GM04504 (cell line): ENCODE measurements at places on chromosomes 3 and 15.

DNA sequence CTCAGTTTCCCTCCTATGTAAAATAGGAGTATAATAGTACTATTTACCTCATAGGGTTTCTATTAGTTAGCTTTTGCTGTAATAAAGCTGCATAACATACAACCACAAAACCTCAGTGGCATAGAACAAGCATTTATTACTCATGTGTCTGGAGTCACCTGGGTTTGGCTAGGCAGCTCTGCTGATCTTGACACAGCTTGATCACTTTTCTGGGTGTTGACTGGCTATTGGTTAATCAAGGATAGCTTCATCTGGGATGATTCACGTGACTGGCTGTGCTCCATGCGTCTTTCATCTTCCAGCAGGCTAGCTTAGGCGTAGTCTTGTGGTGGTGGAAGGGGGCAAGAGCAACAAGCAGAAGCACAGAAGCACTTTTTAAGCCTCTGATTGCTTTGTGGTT is 112.6 kb downstream of the SQOR start:
- no peak for DNase-seq

DNA sequence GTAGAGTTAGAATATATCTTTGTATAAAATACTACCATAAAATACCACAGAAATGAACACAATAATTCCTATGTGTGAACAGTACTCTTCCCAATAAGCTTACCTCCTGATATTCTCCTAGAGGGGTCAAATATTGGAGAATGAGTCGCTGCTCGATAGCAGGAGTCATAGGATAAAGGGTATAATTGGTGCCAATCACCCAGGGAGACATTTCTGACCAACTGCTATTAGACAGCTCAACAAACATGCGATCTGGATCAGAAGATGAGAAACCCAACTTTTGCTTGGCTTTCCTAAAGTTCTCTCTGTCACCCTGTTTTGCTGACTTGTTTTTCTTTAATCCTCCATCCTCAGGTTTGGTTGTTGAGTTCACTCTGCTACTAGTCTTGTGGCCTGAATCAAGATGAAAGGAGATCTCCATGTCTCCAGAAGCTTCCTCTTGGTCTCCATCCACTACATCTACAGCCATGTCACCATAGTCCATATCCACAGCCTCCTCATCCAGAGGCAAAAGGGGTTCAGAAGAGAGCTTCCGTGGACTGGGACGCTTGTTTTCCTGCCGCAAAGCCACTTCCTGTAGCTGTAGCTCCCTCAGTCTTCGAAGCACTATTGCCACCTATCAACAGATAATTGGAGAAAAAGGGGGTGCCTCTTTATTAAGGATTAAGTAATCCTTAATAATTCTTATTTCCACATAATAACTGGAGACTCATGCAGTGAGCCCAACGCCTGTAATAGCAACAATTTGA is 50.4 kb downstream of the RBM15B start:
- DNase-seq: no peak

DNA sequence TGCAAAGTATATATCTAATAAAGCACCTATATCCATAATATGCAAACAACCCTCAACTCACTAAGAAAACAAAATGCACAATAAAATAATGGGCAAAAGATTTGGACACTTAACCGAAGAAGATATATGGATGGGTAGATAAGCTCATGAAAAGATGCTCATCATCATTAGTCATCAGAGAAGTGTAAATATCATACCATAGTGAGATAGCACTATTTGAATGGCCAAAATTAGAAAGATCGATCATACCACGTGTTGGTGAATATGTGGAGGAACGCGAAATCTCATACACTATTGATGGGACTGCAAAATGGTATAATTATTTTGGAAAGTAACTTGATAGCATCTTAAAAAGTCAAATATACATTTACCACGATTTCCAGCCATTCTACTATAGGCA is 40.5 kb downstream of the PLS1 start:
- DNase-seq: no peak

GRCh38 chr3:102161384-102162006 is 273.3 kb upstream of the ZPLD1 start:
- no peak for DNase-seq

DNA sequence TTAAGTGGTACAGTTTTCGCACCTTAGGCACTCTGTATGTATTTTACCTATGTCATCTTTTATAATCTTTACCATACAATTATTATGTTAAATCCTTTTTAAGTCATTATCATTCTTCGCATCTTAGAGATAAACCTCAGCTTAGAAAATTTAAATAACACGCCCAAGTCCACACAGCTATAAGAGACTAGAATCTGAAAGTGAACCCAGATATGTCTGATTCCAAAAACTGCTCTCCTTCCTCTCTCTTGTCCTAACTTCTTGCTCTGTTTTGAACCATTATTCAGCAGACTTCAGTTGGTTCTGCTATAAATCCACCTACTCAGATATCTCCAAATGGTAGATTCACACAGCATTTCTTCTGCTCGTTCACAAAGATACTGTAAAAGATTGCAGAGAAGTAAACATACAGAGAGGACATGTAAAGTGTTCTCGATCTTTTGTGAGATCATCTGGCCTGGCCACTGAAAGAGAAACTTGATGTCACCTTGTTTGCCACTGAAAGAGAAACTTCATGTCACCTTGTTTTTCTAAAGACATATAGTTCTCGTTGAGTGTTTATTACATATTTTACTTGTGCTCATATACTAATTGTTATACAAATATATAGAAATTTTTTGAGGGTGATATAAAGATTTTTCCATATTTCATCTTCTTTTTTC is 533.2 kb downstream of the GRM7 start:
- no peak for DNase-seq

- peak; percentile 12 for DNase-seq
These were observed 3.6 kb upstream of the CLDN16 start for GRCh38 chr3:190384309-190384756.

DNA sequence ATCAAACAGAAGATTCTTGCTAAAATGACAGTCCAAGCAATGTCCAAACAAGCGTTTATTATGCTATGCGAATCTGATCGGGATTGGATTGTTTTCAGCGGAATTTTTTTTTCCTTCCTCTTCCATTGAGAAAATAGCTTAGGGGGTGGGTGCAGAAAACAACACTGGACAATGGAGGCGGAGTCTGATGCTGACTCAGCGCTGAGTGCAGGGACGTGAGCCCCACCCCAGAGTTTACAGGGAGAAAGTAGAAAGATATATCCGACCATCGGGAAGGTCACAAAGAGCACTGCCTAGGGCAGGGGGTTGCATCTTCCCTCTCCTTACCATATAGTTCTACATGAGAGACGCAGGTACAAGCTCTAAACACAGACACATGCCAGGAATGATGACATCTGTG is 117.0 kb downstream of the FOXP1 start:
- DNase-seq: no peak

DNA sequence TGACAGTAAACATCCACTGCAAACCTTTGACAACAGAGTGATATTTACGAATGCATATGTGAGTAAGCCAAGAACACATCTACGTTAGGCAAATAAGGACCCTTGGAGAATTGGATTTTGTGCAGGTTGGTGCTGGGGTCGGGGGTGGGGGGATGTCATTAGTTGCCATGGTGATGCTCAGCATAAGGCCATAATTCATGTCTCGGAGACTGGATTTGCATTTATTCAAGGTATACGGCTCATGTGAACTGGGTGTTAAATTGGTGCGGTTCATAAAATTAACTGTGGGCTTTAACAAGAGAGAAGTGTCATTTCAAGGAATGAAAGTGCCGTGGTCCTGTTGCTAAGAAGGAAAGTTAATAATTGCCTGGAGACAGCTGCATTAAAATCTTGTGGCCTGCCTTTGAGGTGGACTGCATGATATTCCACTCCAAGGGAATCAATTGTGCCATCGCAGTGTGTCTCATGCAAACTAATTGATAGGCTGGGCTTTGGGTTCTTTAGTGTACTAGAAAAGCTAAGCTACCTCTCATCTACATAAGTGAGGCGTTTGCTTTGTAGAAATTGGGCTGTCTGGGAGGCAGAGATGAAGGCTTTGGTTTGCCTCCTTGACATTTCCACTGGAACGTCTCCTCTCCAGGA is 228.9 kb upstream of the FEZF2 start:
- DNase-seq: no peak

DNA sequence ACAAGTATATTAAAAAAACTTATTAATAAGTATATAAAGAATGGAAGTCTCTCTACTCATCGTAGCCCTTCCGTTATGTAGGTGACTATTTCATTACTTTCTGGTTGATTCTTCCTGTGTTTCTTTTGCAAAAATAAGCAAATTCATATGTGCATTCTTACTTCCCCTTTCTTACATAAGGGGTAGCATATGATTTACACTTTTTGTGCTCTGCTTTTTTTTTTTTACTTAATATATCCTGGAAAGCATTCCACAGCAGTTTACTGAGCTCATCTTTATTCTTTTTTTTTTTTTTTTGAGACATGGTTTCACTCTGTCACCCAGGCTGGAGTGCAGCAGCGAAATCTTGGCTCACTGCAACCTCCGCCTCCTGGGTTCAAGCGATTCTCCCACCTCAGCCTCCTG is 12.9 kb downstream of the SCAMP5 start:
- no peak for DNase-seq

GRCh38 chr15:57286446-57287122 is 89.7 kb upstream of the CGNL1 start:
- DNase-seq: no peak

GRCh38 chr3:97613139-97613538 is 151.4 kb upstream of the ARL6 start:
- no peak for DNase-seq

DNA sequence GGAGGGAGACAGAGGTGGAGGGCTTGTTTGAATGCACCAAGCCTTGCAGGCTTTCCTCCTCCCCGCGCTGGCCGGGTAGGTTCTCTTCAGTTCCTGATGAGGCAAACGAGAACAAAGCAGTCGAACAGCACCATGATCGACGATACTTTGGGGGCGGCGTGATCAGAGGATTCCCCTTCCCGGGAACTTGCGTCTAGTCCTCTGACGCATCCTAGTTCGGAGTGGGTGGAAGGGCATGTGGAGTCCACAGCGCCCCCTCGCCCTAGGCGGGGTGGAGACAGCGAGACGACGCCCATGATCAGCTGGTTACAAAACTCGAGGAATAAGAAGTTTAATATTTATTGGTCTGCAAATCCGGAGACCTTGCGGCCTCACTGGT is 452 bp upstream of the SV2B start:
- no peak for DNase-seq

- no peak for DNase-seq
These were observed 31.4 kb upstream of the RARB start for GRCh38 chr3:25396686-25397085.

GRCh38 chr3:53022647-53023046 is 23.2 kb downstream of the SFMBT1 start:
- no peak for DNase-seq

DNA sequence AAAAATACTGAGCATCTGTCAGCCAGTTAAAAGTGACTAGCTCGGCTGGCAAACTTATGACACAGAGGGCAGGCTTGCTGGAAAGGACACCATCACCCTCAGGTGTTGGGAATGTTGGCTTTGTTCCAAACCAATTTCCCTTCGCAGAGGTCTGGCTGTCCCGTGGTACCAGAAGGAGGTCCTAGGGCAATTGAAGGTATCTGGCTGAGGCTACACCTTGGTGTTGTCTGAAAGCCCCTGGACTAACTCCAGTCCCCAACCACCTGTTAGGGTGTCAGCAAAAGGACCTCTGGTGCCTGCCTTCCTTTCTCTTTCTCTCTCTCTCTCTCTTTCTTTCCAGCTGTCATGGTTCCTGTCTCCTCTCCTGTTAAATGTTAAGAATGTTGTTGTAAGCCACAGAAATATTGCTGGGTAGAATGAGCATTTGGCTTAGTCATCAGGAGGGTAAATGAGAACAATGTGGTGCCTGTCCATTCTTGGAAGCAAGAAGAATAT is 12.5 kb downstream of the PRR20G start:
- DNase-seq: peak; percentile 33

DNA sequence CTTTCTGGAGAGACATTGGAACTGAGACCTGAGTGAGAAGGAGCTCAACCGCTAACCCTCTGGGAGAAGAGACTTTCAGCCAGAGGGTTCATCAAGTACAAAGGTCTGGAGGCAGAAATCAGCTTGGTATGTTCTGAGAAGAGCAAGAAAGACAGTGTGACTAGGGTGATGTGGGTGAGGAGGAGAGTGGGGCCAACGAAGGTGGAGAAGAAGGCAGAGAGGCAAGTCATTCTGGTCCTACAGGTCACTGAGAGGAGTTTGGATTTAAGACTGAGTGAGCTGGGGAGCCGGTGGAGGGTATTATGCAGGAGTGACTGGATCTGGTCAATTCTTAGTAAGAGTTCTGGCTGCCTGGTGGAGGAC is 12.2 kb downstream of the XIRP1 start:
- no peak for DNase-seq

DNA sequence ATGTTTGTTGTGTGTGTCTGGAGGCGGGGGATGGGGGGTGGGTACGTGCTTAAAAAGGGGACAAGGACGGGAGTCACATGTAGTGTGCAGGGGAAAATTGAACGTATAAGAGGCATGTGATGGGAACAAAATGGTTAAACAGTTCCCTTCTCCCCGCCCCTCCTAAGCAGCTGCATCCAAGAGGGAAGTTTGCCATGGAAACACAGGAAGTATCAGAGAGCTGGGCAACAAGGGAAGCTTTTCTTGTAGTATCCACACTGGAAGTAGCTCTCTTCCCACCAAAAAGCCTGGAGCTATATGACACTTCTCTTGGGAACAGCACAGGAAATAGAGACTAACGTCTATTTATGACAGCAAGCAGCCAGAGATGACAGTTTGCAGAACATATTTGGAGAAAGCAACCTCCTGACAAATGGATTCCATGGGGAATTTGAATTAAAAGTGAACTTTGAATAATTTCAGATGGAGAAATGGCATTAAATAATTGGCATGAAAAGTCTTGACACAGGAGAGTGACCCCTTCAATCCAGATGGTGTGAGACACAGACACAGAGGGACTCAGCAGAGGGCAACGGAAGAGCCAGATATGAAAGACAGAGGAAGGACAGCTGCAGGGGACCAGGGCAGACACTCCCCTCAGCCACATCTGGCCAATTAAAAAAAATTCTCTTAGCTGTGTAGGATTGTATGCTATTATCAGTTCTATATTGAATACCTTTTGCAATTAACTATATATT is 294.2 kb upstream of the TBL1XR1 start:
- no peak for DNase-seq

GRCh38 chr3:179801263-179801662 is 148.4 kb downstream of the USP13 start:
- peak; percentile 73 for DNase-seq

- DNase-seq: no peak
These were observed 55.0 kb upstream of the LCTL start for GRCh38 chr15:66620744-66621344.

DNA sequence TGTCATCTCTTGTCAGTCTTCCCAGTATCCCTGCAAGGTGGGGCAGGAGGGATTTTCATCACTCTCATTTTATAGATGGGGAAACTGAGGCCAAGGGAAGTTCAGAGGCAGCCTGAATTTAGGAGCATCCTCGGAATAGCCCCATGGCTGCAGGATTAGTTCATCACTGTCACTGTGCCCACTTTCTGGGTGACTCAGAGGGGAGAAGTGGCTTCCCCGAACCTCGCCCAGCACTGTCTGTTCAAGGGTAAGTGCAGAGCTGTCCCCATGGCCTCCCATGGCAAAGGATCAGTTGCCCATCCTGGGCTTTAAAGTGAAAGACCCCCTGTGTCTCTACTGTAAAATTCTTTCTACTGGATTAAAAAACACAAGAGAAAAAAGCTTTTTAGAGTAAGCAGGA is 60.0 kb upstream of the SEC13 start:
- DNase-seq: peak; percentile 23

- DNase-seq: no peak
These were observed 25.5 kb downstream of the RTP1 start for GRCh38 chr3:187222801-187223200.
